ENCODE measurements at places on chromosomes 12 and 14.

GRCh38 chr12:42469355-42470175 is 120.0 kb downstream of the PRICKLE1 start:
- no peak for DNase-seq

GRCh38 chr12:2578772-2579171 is 216.0 kb upstream of the FKBP4 start:
- DNase-seq = no peak

DNA sequence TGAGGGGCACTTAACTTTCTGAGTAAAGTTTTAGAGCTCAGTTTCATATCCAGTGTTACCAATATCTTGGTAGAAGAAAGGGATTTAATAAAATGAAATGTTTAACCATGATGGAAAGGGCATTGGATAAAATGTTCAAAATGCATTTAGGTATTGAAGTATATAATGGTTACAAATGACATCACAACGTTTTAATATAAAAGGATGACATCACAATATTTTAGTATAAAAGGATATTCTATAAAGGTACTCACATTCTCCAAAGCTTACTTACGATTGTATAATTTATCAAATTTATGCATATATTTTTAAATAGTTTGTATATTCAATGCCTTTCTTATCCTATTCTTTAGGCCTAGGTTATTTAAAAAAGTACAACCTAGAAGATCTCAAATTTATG is 226.1 kb downstream of the PPFIA2 start:
- no peak for DNase-seq

DNA sequence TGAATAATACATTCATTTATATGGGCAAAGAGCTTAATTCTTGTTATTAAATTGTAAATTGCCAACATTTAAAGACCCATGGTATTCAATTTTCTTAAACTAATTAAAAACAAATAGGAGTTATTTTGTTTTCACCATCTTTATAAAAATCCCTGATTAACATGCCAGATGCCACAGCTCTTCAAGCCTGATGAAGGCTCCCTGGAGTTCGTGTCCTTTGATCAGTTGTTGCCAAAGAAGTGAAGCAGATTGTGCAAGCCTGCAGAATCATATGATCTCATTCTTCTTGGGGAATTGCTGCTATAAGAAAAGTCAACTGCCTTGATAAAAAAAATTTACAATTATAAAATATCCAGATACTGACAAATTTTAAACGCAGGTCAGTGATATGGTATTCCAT is 288.3 kb upstream of the PPFIA2 start:
- no peak for DNase-seq

- peak; percentile 16 for DNase-seq
Measured at GRCh38 chr12:129704232-129704830, 199.5 kb downstream of the TMEM132D start.

DNA sequence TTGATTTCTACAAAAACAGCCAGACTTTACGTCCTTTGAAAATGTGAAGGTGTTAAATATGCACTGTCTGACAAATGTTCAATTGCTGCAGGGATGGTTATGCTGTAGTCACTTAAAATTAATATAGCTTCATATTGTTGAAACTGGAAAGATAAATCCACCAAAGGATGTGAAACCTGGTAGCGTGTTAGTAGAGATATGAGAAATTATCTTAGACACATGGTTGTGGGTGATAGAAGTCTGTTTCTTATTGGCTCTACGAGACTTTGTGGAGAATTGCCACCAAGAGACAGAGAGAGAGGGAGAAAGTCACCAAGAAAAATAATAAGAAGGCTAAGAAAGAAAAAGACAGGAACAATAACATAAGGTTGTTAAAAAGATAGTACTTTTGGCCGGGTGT is 2.6 kb upstream of the CAPRIN2 start:
- DNase-seq = no peak

- DNase-seq = no peak
Measured at GRCh38 chr12:94689646-94690036, 39.3 kb upstream of the TMCC3 start.

- no peak for DNase-seq
Measured at GRCh38 chr12:2614341-2614740, 180.4 kb upstream of the FKBP4 start.

- no peak for DNase-seq
Measured at GRCh38 chr12:31950088-31950487, 9.1 kb upstream of the RESF1 start.

GRCh38 chr14:69695322-69696203 is 71.4 kb upstream of the SRSF5 start:
- no peak for DNase-seq

GRCh38 chr12:20390846-20391245 is 22.5 kb downstream of the PDE3A start:
- DNase-seq = no peak

DNA sequence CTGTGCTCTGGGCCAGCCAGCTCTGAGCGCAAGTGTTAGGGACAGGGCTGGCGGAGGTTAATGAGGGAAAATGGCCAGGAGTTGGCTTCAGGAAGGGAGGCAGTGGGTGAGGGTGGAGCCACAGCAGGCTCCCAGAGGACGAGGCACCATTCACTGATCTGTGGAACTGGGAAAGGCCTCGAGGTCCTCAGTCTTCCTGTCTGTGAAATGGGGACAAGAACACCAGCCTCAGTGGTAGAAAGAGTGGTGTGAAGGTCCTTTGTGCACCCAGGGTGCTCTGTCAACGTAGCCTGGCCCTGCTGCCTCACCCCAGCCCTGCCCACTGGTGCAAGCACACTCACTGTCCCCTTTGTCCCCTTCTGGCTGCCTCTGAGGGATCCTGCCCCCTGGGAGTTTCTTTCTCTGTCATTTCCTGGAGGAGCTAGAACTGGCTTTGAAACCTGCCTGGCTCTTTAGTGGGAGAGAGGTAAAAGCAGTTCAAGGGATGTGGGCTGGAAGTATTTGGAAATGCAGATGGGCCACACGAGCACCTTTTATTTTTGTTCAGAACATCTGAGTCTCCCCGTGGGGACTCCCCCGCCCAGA is 25.0 kb downstream of the SYNDIG1L start:
- DNase-seq = no peak

- DNase-seq = no peak
Measured at GRCh38 chr12:8742501-8742900, 44.7 kb downstream of the RIMKLB start.

- DNase-seq = peak; percentile 44
Measured at GRCh38 chr12:29350080-29350479, 30.9 kb downstream of the ERGIC2 start.

GRCh38 chr14:100537446-100538350 is 49.5 kb downstream of the BEGAIN start:
- no peak for DNase-seq

- DNase-seq = no peak
Measured at GRCh38 chr14:69886453-69887242, 7.4 kb downstream of the SMOC1 start.

DNA sequence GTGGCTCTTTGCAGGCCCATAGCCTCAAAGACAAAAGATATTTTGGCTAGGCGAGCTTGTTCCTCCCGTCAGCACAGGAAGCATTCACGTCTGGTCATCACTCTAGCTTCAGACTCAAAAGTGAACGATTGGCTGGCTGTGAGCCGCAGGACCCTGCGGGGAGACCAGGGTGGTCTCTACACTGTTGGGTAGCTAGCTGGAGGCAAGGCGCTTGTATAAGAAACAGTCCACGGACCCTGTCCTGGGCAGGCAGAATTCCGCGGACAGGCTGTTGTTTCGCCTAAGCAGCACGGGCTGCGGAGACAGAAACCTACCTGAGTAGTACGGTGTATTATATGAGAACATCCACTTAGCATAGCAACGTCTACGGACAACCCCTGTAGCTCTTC is 29.6 kb downstream of the WBP11 start:
- DNase-seq = no peak

DNA sequence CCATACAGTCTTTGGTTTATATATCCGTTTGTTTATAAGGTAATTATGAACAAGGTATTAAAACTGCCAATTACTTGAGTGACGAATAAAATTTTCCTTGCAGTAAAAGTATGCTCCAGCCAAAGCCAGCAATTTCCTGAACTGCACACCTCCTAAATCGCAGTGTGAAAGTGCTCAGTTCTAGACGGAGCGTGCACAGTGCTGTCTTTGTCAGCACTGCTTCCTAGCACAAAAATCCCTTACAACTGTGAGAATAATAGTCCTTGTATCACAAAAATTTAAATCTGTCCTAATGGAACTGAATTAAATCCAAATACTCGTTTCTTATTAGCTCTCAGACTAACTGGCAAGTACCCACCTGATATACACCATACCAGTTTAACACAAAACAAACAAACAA is 26.3 kb downstream of the LRIG3 start:
- DNase-seq = no peak

- DNase-seq = peak; percentile 73
Measured at GRCh38 chr12:119412811-119413794, 78.6 kb downstream of the CCDC60 start.

DNA sequence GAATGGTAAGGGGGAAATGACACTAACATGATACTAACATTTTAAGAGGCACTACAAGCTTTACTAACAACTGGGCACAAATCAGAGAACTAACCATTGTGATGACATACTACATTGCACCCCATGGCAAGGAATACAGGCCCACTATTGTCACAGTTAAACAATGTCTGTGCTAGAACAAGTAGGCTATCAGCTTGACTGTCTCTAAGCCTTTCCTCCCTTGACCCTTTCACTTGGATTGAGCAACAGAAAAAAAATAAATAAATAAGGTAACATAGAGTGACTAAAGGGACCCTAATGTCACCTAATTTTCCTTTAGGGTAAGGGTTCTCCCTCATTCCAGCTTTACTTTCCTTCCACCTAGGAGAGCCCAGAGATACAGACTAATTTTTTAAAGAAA is 4.4 kb downstream of the SLC38A2 start:
- no peak for DNase-seq

- DNase-seq = no peak
Measured at GRCh38 chr14:95275494-95275893, 44.2 kb downstream of the CLMN start.

DNA sequence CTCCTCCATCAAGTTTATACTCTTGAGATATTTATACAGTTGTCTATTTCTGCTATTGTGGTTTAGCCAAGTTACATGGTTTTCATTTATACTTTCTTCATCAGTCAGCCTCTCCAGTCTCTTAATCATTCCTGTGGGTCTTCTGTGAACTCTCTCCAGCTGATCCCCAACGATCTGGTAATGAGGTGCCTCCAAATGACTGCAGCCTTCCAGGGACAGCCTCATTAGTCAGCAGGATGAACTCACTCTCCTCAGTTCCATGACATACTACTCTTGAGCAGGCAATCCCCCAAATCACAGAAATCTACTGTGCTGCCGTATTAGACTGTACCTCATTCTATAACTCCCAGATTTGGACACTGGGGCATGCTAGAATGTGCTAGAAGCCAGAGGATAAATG is 15.3 kb downstream of the AREL1 start:
- DNase-seq = no peak

GRCh38 chr14:105469456-105470349 is 4.9 kb upstream of the CRIP2 start:
- no peak for DNase-seq

GRCh38 chr14:105867961-105868599 is 341.7 kb downstream of the TMEM121 start:
- DNase-seq = no peak

GRCh38 chr14:90726656-90727055 is 89.6 kb downstream of the TTC7B start:
- DNase-seq = no peak

GRCh38 chr14:24232645-24233537 is at the start of gene GMPR2:
TSS of gene GMPR2 (plus strand) at chr14:24232929. CDS start at chr14:24233254, 325 bp downstream.
- no peak for DNase-seq

Data from NCI-H2029 (cell line).